CD4-positive, alpha-beta T cell treated with Interleukin-17A for 4 hours (primary cell): ENCODE measurements at places on chromosomes 11 and 22.

DNA sequence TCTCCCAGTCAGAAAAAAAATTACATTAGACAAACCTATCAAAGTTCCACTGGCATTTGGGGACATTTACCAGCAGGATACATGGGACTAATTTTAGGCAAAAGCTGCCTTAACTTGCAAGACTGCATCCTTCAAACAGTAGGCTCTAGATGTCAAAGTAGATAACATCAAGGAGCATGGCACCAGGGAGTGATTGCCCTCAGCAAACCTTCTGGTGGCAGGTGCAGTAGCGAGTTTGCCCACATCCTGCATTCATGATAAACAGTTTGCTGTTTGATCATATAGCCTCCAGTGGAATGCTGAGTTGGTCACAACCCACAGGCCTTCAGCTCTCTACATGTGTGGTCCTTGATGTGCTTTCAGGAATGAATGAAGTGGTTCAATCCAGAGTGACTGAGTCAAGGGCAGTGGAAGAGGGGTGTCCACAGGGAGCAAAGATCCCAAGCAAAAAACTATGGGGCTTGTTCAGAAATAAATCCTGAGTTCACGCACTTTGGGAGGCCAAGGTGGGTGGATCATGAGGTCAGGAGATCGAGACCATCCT is 12.0 kb downstream of the SCGB1D2 start:
- DNase-seq, result no peak

DNA sequence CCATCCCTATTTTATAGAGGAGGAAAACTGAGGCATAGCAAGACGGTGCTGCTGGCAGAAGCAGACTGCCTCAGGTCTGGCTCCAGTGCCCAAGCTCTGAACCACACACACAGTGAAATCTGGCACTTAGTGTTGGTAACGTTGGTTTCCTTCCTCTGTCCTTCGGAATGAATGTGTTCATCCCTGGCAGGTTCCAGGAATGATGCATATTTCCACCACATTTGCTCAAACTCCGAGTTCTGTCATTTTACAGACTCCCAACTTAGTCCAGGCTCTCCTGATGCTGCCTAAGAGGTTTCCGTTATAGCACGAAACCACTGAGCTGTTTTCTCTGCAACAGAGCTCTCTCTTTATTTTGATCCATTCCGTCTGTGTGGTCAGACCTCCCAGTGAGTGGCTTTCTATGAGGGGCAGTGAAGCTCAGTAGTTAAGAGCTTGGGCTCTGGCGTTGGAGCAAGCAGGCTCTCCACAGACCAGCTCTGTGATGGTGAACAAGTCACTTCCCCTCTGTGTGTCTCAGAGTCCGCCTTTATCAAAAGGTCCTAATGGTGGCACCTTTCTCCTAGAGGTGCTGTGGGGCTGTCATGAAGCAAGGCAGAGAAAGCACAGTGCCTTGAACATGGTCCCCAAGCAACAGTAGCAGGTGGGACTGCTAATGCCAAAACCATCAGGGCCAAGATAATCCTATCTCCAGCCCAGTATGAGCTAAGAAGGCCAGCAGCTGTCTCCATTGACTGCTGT is 200.3 kb downstream of the MYO18B start:
- no peak for DNase-seq

DNA sequence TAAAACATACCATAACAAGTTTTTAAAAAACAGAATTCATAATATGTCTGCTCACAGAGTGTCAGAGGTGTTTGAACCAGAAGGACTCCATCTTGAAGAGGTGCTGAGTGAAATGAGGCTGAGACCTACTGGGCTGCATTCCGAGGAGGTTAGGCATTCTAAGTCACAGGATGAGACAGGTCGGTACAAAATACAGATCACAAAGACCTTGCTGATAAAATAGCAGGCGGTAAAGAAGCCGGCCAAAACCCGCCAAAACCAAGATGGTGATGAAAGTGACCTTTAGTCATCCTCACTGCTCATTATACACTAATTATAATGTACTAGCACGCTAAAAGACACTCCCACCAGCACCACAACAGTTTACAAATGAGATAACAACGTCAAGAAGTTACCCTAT is 116.4 kb downstream of the ARHGAP32 start:
- no peak for DNase-seq

DNA sequence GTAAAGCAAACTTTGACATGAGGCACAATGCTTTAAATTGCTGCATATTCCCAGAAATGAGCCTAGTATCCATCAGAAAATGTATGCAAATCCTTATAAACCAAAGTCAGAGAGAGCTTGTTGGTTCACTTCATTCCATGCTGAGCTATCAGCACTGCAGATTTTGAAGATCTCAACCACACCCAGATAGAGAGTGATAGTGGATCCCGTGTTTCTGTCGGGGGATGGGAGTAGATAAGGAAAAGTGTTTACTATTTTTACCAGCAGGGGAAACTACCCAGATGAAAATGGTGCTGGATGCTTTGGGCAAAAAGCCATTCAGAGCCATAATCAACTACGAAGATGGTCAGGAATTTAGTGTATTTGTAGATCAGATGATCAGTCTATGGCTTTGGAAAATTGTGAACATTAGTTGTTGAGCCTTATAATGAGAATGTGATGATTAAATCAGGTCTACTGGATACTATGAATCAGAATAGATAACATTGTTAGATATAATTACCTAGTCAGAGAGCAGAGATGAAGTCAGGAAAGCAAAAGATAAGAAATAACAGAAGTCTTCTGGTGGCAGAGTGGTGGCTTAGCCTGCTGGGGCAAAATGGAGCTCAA is 10.8 kb downstream of the OR51B6 start:
- no peak for DNase-seq

DNA sequence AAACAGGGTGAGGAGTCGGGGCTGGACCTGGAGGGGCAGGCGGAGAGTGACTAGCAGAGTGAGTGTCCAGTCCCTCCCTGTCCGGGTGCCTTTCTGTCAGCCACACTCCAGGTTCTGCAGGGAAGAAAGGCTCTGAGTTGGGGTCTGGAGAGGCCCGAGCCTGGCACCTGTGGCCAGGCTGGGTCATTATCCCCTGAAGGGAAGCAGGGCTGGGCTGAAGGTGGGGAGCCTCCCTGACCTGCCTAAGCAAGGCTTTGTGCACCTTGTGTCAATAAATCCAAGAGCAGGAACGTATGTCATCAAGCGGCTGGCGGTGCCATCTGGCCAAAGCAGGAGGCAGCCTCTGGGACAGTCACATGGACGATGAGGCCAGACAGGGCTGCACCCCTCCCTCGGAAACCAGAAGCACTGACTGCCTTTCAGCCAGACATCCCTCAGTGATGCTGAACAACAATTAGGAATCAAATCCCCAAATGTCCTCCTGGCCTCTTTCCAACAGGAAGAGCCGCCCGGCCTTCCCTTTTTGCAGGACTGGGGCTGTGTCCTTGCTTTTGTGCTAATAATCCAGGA is 73.9 kb upstream of the FGF3 start:
- no peak for DNase-seq

DNA sequence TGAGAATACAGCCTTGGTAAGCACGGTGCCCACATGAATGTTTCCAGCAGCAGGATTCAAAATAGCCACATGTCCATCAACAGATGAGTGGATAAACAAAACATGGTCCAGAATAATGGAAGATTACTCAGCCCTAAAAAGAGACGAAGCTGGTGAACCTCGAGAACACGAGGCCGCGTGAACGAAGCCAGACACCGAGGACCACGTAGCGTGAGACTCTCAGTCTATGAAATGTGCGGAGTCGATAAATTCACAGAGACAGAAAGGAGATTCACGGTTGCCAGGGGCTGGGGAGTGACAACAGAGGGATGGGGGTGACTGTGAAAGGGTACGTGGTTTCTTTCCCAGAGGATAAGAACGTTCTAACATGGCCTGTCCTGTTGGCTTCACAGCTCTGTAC is 2.9 kb upstream of the ASCL2 start:
- DNase-seq, result no peak
